Subcutaneous preadipocyte (primary cell): ENCODE measurements at places on chromosomes 4 and X. TPM values are rescaled to one million over a fixed set of nuclear protein-coding genes. Genes with fewer than 3 reads are reported as not detected.

DSPP gene
- total RNA-seq: not detected in 2 replicates

SOX3 gene
- total RNA-seq: not detected in 2 replicates

OTC gene
- total RNA-seq: not detected in 2 replicates

MYOZ2 gene
- total RNA-seq: 0.98 and 2.2 TPM in 2 replicates

DGAT2L6 gene
- total RNA-seq: not detected in 2 replicates

OCIAD2 gene
- 2.2 and 2.9 TPM in 2 replicates for total RNA-seq

UGT8 gene
- total RNA-seq: under 0.01 TPM in 1 of 2 replicates, not detected in the other

TMEM255A gene
- under 0.01 and 0.37 TPM in 2 replicates for total RNA-seq

CRMP1 gene
- total RNA-seq: under 0.01 TPM in 1 of 2 replicates, not detected in the other

GABRE gene
- total RNA-seq: 13.6 and 45.0 TPM in 2 replicates

CSN2 gene
- not detected in 2 replicates for total RNA-seq

CENPVL3 gene
- total RNA-seq: not detected in 2 replicates

MAGEA1 gene
- total RNA-seq: not detected in 2 replicates

AFF2 gene
- total RNA-seq: under 0.01 and 0.37 TPM in 2 replicates

PHKA1 gene
- total RNA-seq: 5.5 and 9.4 TPM in 2 replicates

EMCN gene
- 0.20 TPM in 1 of 2 replicates, not detected in the other for total RNA-seq
